ENCODE measurements at places on chromosomes 1 and 21.
A peak's percentile ranks its signal among the peaks of the same experiment; 100 is the strongest.

DNA sequence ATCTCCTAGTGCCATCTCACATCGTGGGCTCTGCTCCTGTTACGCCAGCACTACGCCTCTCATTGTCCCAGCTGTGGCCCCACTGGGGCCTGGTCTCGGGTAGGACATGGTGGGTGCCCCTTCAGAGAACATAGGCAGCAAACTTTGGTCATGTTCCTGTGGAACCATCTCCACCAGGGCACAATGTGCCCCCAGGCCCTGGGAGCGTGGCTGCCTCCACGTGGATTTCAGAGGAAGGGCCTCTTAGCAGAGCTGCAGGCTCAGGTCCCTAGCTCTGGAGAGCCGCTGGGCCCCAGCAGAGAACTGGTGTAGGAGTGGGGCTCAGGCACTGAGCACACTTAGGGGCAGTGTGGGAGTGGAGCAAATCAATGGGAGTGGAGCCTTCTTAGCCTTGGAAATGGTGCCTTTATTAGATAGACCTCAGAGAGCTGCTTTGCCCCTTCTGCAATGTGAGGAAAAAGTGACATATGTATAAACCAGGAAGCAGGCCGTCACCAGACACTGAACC, 460.0 kb downstream of the NCAM2 start:
- DNase-seq, result no peak

DNA sequence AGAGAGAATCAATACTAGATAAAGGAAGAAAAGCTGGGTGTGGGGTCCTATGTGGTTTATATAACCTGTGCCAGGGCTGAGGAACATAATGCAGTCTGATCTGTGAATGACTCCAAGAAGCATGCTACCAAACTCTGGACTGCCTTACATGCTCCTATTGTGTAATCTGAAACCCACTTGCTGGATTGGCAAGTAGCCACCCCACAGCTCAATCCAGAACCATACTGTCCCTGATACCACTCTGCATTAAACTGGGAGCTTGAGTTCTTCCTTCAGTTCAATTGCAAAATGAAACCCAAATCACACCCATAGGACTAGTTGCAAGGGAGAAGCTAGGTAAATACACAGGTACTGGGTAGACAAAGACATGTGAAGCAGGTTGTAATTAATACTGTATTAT, 115.4 kb upstream of the NEGR1 start:
- DNase-seq, result no peak

DNA sequence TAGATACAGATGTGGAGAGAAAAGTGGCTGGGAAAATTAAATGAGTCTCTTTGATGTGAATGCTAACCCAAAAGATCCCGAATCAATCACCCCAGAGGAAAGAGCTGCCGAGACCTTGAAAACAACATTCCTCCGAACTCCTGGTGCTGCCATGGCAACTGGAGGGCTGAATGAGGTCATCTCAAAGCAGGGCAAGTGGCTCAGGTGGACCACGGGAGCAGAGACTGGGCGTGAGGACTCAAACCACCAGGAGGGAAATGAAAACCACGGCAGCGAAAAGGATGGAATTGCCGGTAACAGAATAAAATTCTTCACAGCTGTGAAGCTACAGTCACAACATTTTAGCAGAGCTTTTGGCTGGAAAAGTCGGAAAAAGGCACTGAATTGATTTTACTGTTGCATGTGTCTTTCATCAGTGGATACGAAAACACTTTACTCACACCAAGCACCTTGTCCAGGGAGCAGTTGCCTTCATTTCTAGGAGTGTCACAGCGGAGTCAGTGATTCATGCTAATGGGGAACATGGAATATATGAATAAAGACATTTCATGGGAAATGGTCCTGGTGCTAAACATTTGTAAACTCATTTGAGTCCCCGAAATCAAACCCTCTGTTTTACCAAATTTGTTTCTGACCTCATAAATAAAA, 23.2 kb upstream of the BECN2 start:
- DNase-seq, result no peak

- no peak for DNase-seq
Measured at GRCh38 chr1:216073793-216074595, 349.3 kb downstream of the USH2A start.

DNA sequence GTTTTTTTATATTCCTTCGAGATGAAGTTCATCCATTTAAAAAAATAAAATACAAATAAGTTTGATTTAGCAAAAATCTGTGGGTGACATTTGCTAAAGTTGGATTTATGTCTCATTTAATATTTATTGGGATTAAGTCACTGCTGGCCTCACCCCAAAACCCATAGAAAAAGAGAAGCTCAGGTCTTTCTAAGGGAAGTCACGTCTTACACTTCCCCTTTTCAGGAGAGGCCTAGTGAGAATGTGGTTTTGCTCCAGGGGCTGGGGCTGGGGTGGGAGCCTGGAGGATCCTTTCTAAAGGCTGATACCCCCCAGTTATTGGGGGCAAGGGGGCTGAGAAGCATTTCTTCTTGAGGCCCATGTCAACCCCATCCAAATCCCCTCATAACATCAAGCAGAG, 300.3 kb downstream of the DSCAM start:
- DNase-seq, result no peak

DNA sequence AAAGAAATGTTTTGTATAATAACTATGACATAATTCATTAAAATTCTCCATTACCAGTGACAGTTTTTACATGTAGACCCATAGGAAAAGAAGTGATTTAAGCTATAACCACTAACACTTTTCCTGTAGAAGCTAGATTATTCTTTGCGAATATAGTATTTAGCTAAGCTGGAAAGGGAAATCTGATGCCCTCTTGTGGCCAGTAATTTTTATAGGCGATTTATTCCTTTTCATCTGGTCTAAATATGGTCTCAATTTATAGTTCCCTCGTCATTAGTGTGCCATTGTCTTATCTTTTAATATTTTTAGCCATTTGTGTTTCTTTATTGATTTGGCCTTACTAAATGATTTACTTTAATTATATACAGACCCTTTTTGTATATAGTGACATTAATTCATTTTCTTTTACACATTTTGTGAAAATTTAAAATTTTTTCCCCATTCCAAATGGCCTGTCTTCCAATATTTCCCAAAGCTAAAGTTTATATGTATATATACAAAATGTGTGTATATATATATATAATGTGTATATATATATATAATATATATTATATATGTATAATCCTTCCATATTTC, 26.7 kb downstream of the BTG3 start:
- no peak for DNase-seq

- DNase-seq, result peak; percentile 35
Measured at GRCh38 chr1:153494976-153495535, 34.6 kb upstream of the S100A7 start.

DNA sequence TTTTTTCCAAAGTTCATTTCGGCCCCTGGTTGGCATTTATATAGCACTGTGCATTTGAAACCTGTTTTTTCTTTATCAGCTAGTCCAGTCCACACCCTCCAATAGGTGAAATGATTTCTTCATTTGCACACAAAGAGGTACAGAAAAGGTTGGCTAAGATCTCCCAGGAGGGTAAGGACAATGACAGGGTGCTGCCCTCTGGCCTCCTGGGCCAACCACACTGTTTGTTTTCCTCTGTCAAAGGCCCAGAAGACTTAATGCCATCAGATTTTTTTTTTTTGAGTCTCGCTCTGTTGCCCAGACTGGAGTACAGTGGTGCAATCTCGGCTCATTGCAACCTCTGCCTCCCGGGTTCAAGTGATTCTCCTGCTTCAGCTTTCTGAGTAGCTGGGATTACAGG, 70.1 kb upstream of the EFHD2 start:
- DNase-seq, result no peak

All from activated T-helper 1 cell treated with Interleukin-2 at 50 U/mL for 16 hours (primary cell).